Kidney epithelial cell (primary cell): ENCODE measurements at places on chromosomes 11 and 22. TPM values are rescaled to one million over a fixed set of nuclear protein-coding genes. Genes with fewer than 3 reads are reported as not detected.
A peak's percentile ranks its signal among the peaks of the same experiment; 100 is the strongest.

DNA sequence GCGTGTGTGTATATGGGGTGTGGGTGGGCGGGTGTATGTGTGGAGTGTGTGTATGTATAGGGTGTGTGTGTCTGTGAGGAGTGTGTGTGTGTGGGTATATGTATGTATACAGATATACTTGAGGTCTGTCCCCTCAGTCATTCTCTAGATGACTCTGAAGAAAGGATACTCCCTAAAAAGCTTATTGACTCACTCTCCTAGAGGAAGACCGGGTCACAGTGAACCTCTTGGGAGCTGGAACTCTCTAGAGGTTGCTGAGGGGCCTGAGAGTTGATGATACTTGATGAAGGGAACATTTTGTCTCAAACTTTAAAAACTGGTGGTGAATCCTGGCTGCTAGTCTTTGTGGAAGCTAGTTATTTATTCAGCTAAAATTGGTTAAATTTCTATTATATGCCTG lies 15.1 kb downstream of the STX3 start:
- DNase-seq = no peak

GRCh38 chr11:129115652-129116586 lies 76.2 kb downstream of the ARHGAP32 start:
- DNase-seq = peak; percentile 9

DNA sequence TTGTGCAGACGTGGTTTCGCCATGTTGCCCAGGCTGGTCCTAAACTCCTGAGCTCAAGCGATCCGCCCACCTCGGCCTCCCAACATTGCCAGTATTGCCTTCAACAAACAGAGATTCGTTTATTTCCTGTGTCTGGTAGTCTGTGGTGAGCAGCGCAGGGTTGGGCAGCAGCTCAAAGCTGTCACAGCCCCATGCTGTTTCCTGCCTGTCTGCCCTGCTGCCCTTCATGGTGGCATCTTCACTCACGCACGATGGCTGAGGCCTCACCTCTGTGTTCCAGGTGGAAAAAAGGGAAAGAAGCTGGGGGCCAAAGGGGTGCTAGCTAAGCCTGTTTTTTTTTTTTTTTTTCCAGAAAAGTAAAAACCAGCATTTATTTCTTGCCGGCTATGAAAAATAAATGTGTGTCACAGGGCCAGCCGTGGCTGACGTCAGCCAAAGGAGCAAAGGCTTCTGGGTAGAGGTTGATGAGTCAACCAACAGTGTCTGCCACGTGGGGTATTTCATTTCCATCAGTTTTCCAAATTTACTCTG lies 28.8 kb downstream of the TBC1D22A start:
- DNase-seq = no peak

DNA sequence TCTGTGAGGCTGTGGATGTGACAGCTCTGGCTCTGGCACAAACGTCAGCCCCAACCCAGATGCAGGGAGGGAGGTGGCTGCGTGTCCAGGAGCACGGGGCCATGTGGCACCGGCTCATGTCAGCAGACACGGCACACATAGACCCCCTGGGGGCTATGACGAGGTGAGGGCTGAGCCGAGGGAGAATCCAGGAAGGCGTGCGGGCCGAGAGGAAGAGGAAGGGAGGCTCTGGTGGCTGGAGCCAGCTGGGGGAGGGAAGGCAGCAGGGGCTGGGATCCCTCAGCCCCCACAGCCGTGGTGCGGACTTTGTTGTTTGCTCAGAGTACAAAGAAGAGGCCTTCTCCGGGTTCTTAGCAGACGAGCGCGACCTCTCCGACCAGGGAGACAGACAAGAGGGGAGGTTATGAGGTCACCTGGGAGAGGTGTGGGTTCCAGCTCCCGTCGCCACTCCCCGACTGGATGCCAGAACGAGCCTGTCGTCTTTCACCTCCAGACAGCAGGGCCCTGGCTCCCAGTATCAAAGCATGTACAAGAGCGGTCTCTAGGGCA lies 46.1 kb downstream of the CDKN1C start:
- no peak for DNase-seq

DNA sequence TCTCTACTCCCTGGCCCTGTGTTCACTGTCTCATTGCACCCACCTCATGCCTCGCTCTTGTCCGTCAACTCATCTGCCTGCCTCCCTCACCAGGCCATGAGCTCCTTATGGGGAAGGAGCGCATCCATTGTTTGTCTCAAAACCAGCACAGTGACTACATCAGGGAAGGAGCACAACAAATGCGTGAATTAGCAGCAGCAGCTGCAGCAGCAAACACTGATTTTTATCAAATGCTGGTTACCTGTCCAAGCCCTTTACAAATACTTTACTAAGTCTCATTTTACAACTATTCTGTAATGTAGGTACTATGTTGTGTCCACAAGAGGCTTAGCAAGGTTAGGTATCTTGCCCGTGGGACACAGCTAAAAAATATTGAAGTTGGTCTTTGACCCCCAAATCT lies 85.9 kb upstream of the PLET1 start:
- DNase-seq = no peak

DNA sequence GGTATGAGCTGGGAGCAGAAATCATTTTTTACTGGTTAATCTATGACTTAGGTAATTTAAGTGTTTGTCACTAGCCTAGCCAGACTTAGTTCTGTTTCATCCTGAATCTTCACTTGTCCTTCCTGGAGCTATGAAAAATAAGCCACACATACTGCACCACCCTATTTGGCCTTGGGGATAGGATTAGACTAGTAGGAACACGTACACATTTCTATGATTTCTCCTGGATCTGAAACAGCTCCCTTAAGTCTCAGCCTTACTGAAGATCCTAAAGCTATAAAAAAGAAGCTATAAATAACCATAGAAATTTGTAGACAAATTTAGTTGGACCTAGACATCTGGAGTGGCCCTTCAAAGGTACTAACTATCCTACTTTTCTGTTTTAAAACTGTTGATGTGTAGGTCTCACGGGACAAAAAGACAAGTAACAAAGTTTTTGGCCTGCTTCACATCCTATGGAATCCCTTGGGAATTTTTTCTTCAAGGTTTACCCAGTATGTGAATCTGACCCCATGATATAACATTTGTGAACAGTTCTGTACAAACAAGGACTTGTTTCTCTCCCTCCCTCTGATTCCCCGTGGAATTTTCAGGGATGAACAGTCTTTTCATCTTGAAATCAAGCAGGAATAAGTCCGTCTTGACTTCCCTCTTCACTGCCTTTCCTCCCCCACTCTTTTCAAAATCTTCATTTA lies 275.0 kb downstream of the FAM76B start:
- DNase-seq = no peak

- peak; percentile 57 for DNase-seq
Measured at GRCh38 chr11:57638005-57638781, 11.5 kb downstream of the YPEL4 start.

DNA sequence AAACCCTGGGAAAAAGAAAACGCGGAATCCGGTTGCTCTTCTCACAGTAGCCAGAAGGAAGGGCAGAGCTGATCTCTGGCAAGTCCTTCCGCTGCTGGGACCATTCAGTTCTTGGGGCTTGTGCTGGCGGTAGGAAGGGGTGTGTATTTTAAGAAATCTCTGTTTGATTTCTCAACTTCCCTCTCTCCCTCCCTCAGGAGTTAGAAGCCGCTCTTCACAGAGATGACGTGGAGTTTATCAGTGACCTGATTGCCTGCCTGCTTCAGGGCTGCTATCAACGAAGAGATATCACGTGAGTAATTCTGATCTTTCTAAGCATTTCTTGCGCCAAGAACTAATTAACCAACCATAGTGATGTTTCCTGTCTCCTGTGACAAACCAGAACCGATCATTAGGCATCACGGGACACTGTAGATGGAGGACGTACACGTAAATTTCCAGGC lies 85.9 kb upstream of the SLC25A18 start:
- no peak for DNase-seq

GRCh38 chr11:69055598-69056516 lies 7.1 kb downstream of the TPCN2 start:
- no peak for DNase-seq

DNA sequence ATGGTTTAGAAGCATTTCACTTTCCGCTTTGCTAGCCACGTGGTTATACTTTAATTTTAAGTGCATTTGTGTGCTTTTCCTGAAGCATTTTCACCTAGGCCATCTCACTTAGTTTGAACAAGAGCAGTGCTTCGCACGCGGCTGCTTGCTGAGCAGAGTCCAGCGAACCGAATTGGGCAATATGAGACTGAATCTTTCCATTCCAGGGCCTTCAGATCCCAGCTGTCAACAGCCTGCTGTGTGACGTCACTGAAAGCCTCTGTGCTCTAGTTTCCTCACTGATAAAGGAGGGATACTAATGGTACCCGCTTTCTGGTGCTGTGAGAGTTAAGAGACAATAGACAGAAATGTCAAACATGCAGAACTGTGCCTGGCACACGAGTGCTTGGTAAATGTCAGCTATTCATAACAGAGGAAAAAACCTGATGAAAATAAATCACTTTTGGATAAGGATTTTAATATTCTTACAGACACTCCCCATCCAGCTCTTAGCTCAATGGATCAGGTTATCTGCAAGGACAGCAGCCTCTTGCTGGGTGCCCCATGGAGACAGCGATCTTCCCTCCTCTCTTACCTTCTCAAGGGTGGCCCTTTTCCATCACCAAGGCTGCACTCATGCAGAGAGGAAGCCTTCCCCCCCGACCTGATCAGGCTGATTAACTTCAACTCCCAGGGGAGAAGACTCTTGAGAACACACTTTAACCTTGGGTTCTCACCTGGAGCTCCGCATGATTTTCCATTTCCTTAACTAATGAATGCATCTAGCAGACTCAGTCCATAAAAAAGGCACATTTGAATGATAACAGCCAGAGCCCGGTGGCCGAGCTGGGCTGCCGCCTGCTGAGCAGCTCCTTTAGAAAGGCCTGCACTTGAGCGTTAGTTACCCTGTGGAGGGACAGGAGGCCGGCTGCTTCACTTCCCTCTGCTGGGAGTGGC lies 3.5 kb upstream of the GLB1L3 start:
- no peak for DNase-seq

DNA sequence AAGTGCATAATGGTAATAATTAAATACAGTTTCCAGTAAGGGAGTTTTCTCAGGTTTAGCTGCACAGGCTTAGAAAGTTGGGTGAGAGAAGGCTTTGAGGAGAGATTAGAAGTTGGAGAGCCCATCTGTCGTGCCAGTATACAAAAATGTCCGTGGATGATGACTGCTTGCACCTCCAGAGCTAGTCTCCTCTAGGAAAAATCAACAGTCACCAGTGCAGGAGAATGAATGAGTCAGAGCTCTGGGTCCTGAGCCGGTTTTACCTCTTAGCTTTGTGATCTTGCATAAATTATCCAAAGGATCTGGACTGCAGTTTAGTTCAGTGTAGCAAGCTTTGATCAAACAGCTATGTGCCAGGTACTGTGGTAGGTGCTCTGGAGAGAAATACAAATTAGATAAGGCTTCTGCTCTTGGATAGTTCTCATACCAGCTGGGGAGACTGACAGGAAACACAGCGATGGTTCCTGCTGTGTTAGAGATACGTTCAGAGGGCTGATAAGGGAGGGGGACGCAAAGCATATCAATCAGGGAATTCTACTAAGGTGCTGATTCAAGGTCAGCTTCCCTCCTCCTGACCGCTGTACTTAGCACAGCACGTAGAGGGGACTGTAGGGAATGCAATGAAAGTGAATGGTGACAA lies 125.9 kb downstream of the TEAD1 start:
- DNase-seq = peak; percentile 78

DNA sequence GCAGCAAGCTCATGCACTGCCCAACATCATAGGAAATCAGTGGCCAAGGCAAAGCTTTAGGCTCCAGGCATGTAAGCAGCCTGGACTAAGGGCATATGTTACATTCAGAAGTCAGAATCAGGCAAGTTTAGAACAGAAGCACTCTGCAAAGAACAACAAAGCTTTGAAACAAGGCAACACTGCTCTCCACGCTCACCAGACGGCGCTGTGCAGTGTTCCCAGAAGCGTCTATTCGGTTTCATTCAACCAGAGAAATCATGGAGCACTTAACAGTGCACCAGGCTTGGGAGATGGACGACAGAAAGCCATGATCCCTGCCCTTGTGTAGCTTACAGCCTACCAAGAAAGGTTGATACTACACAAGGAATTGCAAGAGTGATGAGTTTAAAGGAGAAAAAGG lies 555.8 kb downstream of the BUD13 start:
- DNase-seq = no peak

DNA sequence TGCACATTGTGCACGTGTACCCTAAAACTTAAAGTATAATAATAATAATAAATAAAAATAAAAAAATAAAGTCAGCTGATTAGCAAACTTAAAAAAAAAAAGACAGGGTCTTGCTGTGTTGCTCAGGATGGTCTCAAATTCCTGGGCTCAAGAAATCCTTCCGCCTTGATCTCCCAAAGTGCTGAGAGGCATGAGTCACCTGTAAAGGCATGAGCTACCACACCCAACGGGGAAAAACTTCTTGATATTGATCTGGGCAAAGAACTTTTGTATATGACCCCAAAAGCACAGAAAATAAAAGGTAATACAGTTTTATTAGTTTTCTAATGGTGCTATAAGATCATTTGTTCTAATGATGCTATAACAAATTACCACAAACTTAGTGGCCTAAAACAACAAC lies 46.1 kb downstream of the ENTHD1 start:
- no peak for DNase-seq

DNA sequence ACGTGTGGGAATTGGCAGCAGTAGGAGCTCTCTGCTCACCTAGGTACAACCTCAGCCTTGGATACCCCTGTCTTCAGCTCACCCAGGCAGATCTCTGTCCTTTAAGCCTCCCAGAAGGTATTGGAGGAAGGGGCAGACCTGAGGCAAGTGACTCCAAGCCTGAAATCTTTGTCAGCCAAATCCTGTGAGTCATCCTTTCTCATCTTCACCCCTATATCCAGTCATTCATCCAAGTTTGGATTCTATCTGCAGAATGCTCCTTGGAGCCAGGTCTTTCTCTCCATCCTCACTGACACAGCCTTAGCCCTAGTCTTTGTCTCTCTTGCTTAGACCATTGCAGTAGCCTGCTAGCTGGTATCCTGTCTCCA lies 10.4 kb upstream of the THY1 start:
- no peak for DNase-seq

GRCh38 chr11:66749091-66749490 lies 20.1 kb upstream of the SPTBN2 start:
- DNase-seq = no peak

GRCh38 chr11:93498161-93498560 lies 45.0 kb downstream of the SMCO4 start:
- DNase-seq = no peak

DNA sequence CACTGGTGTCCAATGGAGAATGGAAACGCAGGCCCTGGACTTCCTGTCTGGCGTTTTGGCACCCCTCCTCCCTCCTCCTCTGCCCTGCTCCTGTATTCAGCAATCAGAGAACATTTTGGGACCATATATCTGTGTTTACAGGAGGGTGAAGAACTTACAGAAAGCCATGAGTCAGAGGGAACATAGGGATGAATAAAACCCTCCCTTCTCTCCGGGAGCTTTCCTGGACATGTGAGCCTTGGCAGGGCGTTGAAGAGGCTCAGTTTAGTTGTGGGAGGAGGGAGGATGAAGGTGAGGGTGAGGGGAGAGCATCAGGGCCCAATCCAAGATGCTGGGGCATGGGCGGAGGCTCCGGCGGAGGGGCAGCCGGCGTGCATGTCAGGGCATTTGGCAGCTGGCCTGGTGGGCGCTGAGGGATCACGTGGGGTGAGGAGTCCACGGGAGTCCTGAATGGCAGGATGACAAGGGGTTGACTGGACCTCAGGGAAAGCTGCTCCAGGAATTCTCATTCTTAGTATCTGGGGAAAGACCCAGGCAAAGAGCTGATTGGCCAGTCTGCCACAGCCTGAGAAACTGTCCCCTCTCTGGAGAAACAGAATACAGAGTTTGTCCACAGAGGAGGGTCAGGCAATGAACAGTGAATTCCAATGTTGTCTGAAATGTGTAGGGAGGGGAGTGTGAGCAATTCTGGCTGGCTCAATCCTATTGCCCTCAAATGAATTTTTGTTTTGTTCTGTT lies 28.9 kb downstream of the MICAL2 start:
- DNase-seq = no peak

Gene PLEKHB1
- 3.5 and 7.1 TPM in 2 replicates for total RNA-seq

Gene LINC01488
- not detected in 2 replicates for total RNA-seq

Gene CEND1
- total RNA-seq = 0.25 TPM in 1 of 2 replicates, not detected in the other

Gene MED15
- 74.3 and 79.8 TPM in 2 replicates for total RNA-seq

Gene GLYAT
- not detected in 2 replicates for total RNA-seq
